GM19239 (cell line): ENCODE measurements at places on chromosomes 13 and 19.

GRCh38 chr19:47264629-47265028, 8.3 kb downstream of the CCDC9 start:
- DNase-seq = no peak

- no peak for DNase-seq
Observed at GRCh38 chr19:18443831-18444230, 5.9 kb upstream of the ISYNA1 start.

GRCh38 chr19:20371911-20372310, 193.7 kb downstream of the ZNF737 start:
- DNase-seq = no peak

DNA sequence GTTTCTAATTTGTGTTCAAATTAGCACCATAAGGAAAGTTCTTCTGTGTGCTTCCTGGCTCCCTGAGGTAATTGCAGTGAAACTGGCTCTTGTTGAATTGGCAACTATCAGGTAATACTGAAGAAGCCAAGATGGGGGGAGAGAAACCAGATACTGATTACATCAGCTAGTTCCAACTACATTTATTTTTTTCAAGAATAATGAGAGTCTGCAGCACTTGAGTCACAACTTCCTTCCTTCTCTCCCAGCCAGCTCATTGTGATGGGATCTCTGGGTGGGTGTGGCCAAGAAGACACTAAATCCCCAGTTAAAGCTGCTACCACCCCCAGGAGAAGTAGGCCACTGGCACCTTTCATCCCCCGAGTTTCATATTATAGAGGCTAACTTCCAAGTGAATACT, 100.7 kb upstream of the RXFP2 start:
- DNase-seq = no peak

GRCh38 chr19:52226652-52227051, 36.8 kb downstream of the PPP2R1A start:
- DNase-seq = no peak

DNA sequence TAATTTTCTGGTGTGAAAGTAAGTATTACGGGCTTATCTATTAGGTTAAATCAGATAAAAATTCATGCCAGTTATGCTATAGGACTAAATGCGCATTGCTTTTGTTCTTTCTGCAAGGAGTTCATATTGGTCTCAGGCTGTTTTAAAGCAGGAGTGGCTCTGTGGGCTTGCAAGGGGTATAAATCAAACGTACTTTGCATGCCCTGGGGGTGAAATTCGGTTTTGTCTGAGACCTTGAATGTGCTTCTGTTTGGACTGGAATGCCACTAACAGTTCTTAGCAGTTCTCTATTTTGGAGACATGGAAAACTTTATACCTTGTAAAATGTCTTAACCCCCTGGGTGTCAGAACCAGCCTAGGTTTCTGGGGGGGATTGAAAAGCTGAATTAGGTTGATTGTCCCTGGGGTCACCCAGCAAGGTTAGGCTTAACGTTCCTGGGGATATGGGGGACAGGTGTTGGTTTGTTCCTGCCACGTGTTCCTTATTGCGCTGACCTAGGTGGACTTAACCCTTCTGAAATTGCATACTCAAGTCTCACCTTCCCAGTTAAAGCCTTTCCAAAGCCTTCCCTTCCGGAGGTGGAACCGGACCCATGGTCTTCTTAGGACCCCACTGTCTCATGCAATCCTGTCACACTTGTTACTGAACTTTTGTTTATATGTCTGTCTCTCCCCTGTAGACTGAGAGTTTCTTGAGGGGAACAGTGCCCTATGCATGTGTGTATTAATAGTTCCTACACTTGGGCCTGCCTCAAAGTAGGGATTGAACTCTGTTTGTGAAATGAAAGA, 182.2 kb downstream of the LMO7 start:
- no peak for DNase-seq

DNA sequence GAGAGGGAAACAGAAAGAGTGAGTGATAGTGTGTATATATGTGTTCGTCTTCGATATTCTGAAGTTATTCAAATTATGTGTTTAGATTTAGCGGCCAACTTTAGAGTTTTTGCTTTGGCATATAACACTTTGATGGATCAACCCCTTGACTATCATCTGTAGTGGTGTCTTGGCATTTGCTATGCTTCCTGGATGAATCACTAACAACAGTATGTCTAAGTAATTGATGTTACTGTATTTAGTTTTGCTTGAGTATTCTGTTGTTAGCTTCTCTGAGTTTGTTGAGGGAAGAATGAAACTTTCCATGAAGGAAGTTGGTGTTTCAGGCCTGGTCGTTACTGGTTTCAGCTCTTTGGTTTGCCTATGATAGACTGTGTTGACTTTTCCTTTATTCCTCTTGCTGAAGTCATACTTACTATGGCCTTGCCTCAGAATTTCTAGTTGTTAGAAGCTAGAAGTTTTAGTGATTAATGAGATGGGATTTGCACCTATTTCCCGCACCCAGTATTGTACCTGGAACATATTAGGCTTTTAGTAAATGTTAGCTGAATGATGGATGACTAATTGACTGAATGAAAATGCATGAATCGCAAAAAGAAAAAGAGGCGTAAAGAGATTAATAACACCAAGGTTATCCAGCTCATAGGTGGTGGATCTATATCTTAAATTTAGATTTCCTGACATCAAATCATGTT, 20.7 kb downstream of the NDFIP2 start:
- no peak for DNase-seq

GRCh38 chr13:63944911-63945310, 2529.3 kb upstream of the PCDH20 start:
- no peak for DNase-seq

GRCh38 chr13:106104281-106104901, 431.1 kb downstream of the EFNB2 start:
- no peak for DNase-seq

DNA sequence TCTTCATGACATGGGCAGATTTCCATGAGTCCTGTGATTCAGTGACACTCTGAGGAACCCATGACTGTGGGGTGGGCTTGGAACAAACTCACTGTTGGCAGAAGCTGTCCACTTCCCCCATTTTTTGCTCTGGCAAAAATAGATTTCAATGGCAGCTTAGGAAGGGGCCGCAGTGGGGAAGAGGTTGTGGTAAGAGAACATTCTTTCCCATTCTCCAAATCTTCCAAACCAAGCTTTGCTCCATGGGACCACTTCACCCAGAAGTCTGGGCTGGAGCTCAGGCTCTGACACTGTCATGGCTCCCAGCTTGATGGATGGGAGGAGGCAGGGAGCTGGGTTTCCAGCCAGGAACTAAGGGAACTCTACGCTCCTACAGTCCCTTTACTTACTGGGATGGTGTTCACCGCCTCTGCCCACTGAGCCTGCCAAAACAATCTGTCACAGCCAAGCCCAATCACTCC, 24.9 kb upstream of the MEDAG start:
- DNase-seq = no peak

DNA sequence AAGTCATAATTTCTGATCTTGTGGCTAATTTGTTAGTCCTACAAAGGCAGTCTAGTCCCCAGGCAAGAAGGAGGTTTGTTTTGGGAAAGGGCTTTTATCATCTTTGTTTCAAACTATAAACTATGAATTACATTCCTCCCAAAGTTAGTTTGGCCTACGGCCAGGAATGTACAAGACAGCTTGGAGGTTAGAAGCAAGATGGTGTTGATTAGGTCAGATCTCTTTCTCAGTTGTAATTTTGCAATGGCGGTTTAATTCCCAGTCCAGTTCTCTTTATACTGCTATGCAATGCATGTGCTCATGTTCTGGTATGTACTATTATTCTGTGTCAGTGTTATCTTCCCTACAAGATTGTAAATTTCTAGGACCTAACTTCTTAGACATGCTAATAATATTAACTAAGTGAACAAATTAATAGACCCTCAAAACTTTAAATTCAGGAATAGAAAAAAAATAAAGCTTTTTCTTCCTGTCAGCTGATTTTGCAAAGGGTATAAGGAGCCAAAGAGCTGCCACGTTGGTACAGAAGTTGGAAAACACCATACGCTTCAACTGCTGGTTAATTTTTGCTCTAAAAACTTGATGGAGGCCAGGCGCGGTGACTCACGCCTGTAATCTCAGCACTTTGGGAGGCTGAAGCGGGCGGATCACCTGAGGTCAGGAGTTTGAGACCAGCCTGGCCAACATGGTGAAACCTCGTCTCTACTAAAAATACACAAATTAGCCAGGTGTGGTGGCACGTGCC, 1.3 kb upstream of the DNAJC15 start:
- no peak for DNase-seq

DNA sequence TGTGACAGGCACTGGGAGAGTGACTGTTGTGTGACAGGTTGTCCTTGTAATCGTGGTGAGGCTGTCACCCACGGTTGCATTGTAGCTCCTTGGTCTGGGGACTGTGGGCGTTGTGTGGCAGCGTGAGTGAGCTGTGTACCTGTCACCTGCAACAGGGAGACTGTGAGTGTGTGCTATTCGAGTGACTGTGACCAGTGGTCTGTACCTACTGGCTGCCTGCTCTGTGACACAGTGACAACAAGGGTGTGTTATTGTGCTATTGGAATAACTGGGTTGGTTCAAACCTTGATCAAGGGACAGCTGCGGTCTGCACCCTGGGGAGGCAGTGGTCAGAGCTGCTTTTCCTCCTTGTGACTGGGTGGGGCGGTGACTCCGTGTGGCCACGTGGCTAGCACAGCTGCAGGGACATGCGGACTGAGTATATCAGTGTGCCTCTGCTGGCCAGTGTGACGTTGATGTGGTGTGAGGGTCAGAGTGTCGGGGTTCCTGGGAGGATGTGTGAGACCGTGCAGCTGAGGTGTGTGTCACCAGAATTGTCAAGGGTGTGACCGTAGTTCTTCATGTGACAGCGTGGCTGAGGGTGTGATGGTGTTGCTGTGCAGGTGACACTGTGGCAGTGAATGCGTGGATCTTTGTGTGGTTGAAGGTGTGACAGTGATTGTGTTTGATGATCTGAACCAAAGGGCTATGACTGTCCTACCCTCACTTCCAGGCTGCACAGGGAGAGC, 10.1 kb upstream of the NFIX start:
- no peak for DNase-seq

DNA sequence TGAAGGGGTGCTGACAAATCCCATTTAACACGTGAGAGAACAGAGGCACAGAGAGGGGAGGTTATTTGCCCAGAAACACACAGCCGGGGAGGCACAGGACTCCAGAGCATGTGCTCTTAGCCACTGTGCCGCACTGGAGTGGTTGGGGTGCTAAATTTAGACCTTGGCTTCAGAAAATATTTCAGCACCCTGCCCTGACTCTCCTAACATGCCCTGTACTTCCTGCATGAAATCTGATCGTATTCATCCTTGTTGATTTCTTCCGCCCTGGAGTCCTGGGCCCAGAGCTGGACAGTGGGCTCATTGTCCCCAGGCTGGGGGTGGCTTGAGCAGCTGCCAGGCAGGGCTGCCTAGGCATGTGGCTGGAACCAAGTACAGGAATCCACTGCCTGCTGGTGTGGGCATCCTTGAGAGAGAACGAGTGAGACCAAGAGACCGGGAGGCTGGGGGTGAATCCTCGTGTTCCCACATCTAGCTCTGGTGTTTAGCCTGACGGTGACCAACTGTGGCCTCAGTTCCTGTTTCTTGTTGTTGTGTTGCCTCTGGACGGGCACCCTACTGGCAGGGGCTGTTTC, 5.3 kb downstream of the SLC27A1 start:
- DNase-seq = no peak

DNA sequence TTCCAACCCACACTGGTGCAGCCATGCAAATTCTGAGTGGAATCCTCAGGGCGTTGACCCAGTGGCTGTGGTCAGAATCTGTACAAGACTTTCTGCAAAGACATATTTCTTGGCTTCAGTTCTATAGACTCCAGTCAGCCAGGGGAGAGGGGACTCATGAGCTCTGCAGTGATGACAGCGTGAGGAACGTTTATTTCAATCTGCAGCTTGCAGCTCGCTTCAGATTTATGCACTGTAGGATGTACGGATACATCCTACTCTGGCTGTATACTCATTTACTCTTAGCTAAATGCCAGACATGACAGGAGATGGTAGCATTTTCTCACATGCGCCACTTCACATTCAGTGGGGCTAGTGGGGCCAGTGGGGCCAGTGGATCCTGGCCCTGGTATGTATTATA, 276.1 kb downstream of the FGF9 start:
- DNase-seq = no peak

DNA sequence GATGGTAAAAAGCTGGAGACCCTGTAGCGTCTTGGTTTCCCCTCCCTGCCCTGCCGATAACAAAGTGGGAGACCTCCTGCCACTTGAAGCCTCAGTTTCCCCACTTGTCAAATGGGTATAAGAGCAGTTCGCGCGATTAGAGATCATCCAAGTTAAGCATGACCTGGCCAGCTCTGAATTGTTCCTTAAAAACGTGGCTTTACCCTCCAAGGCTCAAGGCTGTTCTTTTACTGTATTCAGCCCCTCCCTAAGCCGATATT, 421 bp downstream of the TNPO2 start:
- DNase-seq = no peak

DNA sequence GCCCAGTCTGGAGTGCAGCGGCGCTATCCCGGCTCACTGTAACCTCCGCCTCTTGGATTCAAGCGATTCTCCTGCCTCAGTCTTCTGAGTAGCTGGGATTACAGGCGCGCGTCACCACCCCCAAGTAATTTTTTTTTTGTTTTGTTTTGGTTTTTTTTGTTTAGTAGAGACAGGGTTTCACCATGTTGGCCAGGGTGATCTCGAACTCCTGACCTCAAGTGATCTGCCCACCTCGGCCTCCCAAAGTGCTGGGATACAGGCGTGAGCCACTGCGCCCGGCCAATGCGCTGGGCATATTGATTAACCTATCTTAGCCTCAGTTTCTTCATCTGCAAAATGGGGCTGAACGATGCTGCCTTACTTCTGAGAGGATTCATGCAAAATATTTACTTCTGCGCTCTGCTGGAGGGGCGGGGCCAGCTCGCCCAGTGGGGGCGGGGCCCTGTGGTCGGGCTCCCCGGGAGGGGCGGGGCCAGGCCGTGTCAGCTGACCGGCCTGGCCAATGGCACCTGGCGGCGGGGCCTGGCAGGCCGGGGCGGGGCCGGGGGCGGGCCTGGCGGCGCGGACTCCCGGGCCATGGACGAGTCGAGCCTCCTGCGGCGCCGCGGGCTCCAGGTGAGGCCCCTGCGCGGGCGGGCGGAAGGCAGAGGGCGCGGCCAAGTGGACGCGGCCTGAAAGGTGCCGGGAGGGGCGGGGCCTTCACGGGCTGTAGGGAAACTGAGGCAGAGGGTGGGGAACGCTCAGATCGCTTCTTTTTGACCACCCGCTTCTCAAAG, at the start of gene MAST3:
Gene MAST3, plus strand, starts transcription at position 562 of the 776 bp plus-strand sequence. Its CDS starts 15 bp downstream, at position 577.
- DNase-seq = peak; percentile 84

GRCh38 chr19:58154287-58154678, 3.7 kb upstream of the ZNF329 start:
- DNase-seq = no peak

- no peak for DNase-seq
Observed at GRCh38 chr19:58510084-58510862, 1.5 kb downstream of the SLC27A5 start.

- no peak for DNase-seq
Observed at GRCh38 chr19:39187552-39187943, 9.2 kb upstream of the NCCRP1 start.

GRCh38 chr13:34420702-34421346, 521.2 kb upstream of the NBEA start:
- DNase-seq = no peak

GRCh38 chr19:35710784-35711723, 6.7 kb downstream of the ZBTB32 start:
- DNase-seq = no peak
